ENCODE measurements at places on chromosomes 16 and 17.
A peak's percentile ranks its signal among the peaks of the same experiment; 100 is the strongest.

GRCh38 chr16:12951392-12951791, 50.0 kb downstream of the SHISA9 start:
- DNase-seq: no peak
- no peak overlapping the region for H3K4me3 ChIP-seq
- no peaks in the 10 kb centered on the region for H3K36me3 ChIP-seq
- H3K27ac ChIP-seq: no peak overlapping the region

DNA sequence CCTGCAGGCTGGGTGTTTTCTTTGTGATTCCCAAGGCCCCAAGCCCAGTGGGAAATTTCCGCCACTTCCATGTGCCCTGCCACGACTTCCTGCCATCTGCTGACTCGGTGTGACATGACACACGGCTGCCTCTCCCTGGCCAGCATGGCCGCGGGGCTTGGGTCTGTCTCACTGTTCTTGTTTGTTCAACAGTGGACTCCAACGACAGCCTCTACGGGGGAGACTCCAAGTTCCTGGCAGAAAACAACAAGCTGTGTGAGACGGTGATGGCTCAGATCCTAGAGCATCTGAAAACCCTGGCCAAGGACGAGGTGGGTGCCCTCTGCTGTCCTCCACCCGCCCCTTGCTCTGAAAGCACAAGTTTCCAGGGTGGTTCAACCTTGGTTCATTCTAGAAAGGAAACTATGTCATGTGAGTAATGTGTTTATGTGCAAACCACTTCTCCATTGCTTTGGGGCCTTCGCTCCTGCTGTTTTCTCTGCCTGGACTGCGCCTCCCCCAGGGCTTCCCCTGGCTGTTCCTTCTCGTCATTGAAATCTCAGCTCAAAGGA, 26.8 kb downstream of the KNOP1 start:
- H3K27me3 ChIP-seq: no peaks in the 10 kb centered on the region
- no peak for DNase-seq
- H3K27ac ChIP-seq: no peak overlapping the region
- H3K36me3 ChIP-seq: no peaks in the 10 kb centered on the region

DNA sequence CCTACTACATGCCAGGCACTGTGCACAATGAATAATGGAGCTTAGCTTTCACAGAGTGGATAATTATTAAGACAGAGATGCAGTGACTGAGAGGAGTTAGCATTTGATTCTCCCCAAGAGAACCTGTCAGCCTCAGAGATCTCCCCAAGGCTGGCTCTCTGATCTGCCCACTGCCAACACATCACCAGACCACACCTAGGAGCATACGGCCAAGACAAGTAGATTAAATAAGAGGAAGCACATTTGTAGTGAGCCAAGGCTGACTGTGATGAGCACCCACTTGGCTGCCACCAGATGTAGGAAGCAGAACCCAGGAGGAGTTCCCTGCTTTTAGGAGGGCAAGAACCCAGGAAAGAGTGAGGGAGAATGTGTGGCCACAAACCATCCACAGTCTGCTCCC, 130.1 kb downstream of the SPACA3 start:
- no peaks in the 10 kb centered on the region for H3K4me1 ChIP-seq
- H3K27ac ChIP-seq: no peak overlapping the region
- no peaks in the 10 kb centered on the region for H3K36me3 ChIP-seq

- H3K27me3 ChIP-seq: no peaks in the 10 kb centered on the region
- peak; percentile 86 for DNase-seq
- H3K4me3 ChIP-seq: no peak overlapping the region
Observed at GRCh38 chr17:80441133-80441578, 26.2 kb downstream of the ENDOV start.

GRCh38 chr16:88691924-88692560, 5.7 kb upstream of the SNAI3 start:
- no peaks in the 10 kb centered on the region for H3K27me3 ChIP-seq
- H3K4me3 ChIP-seq: no peak overlapping the region
- no peaks in the 10 kb centered on the region for H3K4me1 ChIP-seq
- no peaks in the 10 kb centered on the region for H3K36me3 ChIP-seq
- peak; percentile 50 for DNase-seq
- H3K27ac ChIP-seq: no peak overlapping the region

DNA sequence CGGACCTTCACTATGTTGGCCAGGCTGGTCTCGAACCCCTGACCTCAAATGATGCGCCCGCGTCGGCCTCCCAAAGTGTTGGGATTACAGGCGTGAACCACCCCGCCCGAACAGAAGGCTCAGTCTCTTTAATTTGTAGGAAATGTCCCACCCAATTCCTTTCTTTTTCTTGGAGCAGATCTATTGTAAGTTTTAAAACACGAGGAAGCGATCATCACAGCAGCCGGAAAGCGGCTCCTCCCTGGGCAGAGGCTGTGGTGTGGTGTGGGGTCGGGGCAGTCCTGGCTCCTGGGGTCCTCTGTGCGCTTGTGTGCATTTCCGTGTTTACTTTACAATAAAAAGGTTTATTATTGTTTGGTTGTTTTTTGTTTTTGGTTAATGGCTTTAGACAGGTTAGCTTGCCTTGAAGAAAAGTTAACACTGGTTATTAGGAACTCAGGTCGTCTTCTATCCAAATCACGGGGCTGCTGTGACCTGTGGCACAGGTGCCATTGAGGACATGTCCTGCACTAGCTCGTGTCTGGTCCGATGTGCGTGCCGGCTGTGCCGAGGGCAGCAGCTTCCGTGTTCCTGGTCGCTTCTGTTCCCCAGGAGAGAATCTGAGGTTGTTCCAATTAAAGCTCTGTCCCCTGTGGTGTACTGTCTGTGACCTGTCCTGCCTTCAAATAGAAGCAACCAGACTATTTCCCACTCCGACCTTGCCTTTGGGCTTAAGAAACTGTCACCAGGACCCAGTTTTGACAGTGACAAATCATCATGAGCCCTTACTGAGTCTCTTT, 83.1 kb downstream of the SEC14L1 start:
- no peaks in the 10 kb centered on the region for H3K36me3 ChIP-seq
- DNase-seq: no peak
- peaks cover 4% of the 10 kb centered on the region for H3K4me1 ChIP-seq

- peaks cover 8% of the 10 kb centered on the region for H3K4me1 ChIP-seq
- no peak overlapping the region for H3K4me3 ChIP-seq
- no peaks in the 10 kb centered on the region for H3K36me3 ChIP-seq
Observed at GRCh38 chr17:29160253-29160652, 19.9 kb downstream of the MYO18A start.

GRCh38 chr16:768428-768827, 7.9 kb downstream of the MSLN start:
- H3K27ac ChIP-seq: no peak overlapping the region
- no peaks in the 10 kb centered on the region for H3K27me3 ChIP-seq
- H3K4me1 ChIP-seq: no peaks in the 10 kb centered on the region
- H3K36me3 ChIP-seq: no peaks in the 10 kb centered on the region

GRCh38 chr16:85216522-85217375, 104.5 kb upstream of the CIBAR2 start:
- no peaks in the 10 kb centered on the region for H3K36me3 ChIP-seq
- H3K27ac ChIP-seq: no peak overlapping the region
- no peak for DNase-seq
- H3K4me3 ChIP-seq: no peak overlapping the region
- no peaks in the 10 kb centered on the region for H3K4me1 ChIP-seq

GRCh38 chr16:57735755-57736418, at the start of gene KATNB1:
Gene KATNB1, plus strand, starts transcription at chr16:57735770. Its CDS starts 1,474 bp downstream, at chr16:57737244.
- H3K36me3 ChIP-seq: no peaks in the 10 kb centered on the region
- peak; percentile 45 for DNase-seq
- peak within 1 kb of the TSS; percentile 89 for H3K4me3 ChIP-seq
- no peaks in the 10 kb centered on the region for H3K27me3 ChIP-seq
- peaks cover 19% of the 10 kb centered on the region for H3K4me1 ChIP-seq
- peak within 1 kb of the TSS; percentile 46 for H3K27ac ChIP-seq

GRCh38 chr16:51607201-51607651, 456.2 kb upstream of the SALL1 start:
- H3K4me1 ChIP-seq: no peaks in the 10 kb centered on the region
- H3K36me3 ChIP-seq: no peaks in the 10 kb centered on the region
- no peak overlapping the region for H3K27ac ChIP-seq
- no peak for DNase-seq
- no peaks in the 10 kb centered on the region for H3K27me3 ChIP-seq

- no peaks in the 10 kb centered on the region for H3K27me3 ChIP-seq
- H3K4me1 ChIP-seq: no peaks in the 10 kb centered on the region
- peaks cover 9% of the 10 kb centered on the region for H3K36me3 ChIP-seq
- no peak overlapping the region for H3K4me3 ChIP-seq
- peak; percentile 75 for DNase-seq
Observed at GRCh38 chr16:30934827-30935557, 11.6 kb downstream of the FBXL19 start.

- peaks cover 46% of the 10 kb centered on the region for H3K4me1 ChIP-seq
- H3K27ac ChIP-seq: peak overlapping the region; percentile 58
- 0 out of 2 replicates have a peak, but pooled peaks cover 8% of the 10 kb centered on the region for H3K36me3 ChIP-seq
- no peak overlapping the region for H3K4me3 ChIP-seq
Observed at GRCh38 chr16:53713403-53714204, 9.6 kb downstream of the FTO start.

- H3K4me3 ChIP-seq: no peak overlapping the region
- H3K4me1 ChIP-seq: no peaks in the 10 kb centered on the region
- H3K27ac ChIP-seq: no peak overlapping the region
- no peaks in the 10 kb centered on the region for H3K36me3 ChIP-seq
- DNase-seq: no peak
- H3K27me3 ChIP-seq: no peaks in the 10 kb centered on the region
Observed at GRCh38 chr16:59201160-59201559, 467.0 kb upstream of the GOT2 start.

DNA sequence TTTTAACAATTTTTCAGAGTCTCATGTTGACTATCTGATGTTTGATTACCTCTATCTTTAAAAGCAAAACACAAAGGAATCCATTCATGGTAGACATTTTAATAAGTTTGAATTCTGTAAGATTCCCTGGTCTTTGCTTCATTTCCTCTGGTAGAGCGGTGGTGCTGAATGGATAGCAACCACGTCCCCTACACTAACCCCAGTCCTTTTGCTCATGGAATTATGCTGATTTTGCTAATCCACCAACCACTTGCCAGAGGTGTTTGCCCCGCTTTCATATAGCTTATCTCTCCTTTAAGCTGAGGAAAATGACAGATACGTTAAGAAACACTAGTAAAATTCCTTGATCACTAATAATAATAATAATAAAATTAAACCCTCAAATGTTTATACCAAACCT, 9.5 kb downstream of the KCNJ16 start:
- H3K4me1 ChIP-seq: peaks cover 10% of the 10 kb centered on the region
- no peak overlapping the region for H3K4me3 ChIP-seq
- DNase-seq: no peak

DNA sequence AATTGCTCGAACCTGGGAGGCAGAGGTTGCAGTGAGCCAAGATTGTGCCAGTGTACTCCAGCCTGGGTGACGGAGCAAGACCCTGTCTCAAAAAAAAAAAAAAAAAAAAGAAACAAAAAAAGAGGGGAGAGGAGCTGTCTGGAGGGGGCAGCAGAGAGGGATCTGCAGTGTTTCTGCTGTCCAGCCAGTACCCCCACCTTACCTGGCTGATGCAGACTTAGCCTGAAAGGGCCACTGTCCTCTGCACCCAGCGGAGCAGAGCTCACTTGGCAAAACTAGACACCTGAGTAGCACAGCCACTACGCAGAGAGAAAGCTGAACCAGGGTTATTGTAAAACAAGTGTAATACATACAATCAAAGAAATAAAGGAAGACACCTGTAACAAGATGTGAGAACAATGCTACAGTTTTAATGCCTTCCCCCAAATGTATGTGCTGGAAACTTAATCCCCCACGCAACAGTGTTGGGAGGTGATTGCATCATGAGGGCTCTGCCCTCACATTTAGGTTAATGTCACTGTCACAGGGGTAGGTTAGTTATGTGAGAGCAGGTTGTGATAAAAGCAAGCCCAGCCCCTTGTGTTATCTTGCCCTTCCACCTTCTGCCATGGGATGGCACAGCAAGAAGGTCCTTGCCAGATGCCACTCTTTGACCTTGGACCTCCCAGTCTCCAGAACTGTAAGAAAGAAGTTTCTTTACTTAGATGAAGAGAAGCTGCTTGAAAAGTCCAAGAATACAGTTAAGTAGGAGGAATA, 211.2 kb downstream of the RPTOR start:
- H3K36me3 ChIP-seq: no peaks in the 10 kb centered on the region
- H3K4me3 ChIP-seq: no peak overlapping the region
- H3K27me3 ChIP-seq: no peaks in the 10 kb centered on the region
- peaks cover 30% of the 10 kb centered on the region for H3K4me1 ChIP-seq
- 0 out of 2 replicates have a peak overlapping the region, but pooled peaks have one; percentile 44 for H3K27ac ChIP-seq

DNA sequence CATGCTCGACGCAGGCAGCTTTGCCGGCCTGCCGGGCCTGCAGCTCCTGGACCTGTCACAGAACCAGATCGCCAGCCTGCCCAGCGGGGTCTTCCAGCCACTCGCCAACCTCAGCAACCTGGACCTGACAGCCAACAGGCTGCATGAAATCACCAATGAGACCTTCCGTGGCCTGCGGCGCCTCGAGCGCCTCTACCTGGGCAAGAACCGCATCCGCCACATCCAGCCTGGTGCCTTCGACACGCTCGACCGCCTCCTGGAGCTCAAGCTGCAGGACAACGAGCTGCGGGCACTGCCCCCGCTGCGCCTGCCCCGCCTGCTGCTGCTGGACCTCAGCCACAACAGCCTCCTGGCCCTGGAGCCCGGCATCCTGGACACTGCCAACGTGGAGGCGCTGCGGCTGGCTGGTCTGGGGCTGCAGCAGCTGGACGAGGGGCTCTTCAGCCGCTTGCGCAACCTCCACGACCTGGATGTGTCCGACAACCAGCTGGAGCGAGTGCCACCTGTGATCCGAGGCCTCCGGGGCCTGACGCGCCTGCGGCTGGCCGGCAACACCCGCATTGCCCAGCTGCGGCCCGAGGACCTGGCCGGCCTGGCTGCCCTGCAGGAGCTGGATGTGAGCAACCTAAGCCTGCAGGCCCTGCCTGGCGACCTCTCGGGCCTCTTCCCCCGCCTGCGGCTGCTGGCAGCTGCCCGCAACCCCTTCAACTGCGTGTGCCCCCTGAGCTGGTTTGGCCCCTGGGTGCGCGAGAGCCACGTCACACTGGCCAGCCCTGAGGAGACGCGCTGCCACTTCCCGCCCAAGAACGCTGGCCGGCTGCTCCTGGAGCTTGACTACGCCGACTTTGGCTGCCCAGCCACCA, 9.7 kb downstream of the VASN start:
- no peaks in the 10 kb centered on the region for H3K27me3 ChIP-seq
- H3K27ac ChIP-seq: no peak overlapping the region
- no peak for DNase-seq
- peaks cover 7% of the 10 kb centered on the region for H3K4me1 ChIP-seq

DNA sequence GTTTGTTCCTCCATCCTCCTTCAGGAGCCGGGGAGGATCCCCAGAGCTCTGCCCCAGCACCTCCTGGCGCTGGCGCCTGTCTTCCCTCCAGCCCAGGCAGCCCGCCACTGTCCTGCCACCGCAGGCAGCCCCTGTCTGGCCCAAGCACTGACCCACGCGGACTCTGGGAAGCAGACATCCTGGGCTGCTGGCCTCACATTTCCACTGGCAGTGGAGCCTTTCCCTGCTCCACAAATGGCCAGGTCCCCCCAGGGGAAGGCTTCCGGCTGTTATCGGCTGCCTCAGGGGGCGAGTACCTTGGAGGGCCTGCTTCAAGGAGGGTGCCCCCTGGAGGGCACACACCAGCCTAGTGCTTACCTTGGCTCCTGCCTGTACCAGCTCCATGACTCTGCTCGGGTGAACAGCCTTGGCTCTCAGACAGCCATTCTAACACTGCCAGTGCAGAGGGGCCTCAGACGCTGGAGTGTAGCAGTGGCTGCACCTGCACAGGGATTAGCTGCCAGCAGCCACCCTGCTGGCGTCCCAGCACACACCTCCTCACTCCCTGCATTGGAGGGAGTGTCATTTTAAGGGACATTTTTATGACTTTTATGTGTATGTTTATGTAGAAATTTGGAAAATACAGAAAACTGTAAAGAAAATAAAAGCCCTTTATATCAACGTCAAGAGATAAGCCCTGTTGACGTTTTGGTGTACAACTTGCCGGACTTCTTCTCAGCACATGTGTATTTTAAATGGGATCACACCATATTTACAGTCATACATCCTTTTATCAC, 21.0 kb downstream of the ACE start:
- H3K4me3 ChIP-seq: no peak overlapping the region
- no peaks in the 10 kb centered on the region for H3K27me3 ChIP-seq
- H3K27ac ChIP-seq: no peak overlapping the region
- peaks cover 14% of the 10 kb centered on the region for H3K4me1 ChIP-seq
- no peaks in the 10 kb centered on the region for H3K36me3 ChIP-seq
- DNase-seq: peak; percentile 83
